ENCODE measurements at places on chromosomes 3 and 15.
A peak's percentile ranks its signal among the peaks of the same experiment; 100 is the strongest.

DNA sequence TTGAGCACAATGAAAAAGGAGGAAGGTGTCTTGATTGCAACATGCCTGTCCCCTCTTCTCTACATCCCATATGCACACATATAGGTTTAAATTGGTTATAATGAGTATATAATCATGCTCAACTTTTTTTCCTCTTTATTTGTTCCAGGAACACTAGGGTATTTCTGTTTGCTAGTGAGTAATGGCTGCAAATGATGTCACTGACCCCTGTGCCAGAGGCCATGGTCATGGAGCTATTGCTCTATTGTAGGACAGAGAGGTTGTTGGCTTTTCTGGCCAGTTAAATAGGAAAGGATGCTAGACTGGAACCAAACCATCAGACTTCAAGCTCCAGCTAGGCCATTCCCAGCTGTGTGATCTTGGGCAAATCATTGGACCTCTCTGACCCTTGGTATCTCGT lies 9.6 kb downstream of the ARHGEF3 start:
- no peak for DNase-seq

GRCh38 chr15:74799255-74799855 lies 13.3 kb upstream of the LMAN1L start:
- no peak for DNase-seq

DNA sequence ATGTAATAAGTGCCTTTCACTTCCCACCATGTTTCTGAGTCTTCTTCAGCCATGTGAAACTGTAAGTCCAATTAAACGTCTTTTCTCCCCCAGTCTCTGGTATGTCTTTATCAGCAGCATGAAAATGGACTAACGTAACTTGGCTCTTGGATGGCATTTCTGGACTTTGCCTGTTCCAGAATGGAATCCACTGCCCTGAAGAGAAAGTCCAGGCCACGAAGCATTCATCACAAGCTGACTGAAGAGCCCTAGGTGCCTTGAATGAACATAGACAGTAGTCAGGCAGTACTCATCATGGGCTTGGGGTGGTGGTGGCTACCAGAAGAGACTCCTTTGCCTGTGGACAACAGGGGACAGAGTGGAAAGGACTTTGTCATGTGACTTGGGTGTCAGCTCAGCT lies 1505.0 kb downstream of the SI start:
- DNase-seq = no peak

DNA sequence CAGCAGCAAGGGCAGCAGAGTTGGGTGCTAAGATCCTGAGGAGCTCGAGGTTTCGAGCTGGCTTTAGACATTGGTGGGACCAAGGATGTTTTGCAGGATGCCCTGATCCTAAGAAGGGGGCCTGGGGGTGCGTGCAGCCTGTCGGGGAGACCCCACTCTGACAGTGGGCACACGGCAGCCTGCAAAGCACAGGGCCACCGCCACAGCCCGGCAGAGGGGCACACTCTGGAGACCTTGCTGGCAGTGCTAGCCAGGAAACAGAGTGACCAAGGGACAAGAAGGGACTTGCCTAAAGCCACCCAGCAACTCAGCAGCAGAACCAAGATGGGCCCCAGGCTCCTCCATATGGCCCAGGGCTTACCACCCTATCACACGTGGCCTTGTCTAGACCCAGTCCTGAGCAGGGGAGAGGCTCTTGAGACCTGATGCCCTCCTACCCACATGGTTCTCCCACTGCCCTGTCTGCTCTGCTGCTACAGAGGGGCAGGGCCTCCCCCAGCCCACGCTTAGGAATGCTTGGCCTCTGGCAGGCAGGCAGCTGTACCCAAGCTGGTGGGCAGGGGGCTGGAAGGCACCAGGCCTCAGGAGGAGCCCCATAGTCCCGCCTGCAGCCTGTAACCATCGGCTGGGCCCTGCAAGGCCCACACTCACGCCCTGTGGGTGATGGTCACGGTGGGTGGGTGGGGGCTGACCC lies 18.8 kb downstream of the SEC61A1 start:
- no peak for DNase-seq

GRCh38 chr3:86990012-86990733 lies 776 bp downstream of the VGLL3 start:
- peak; percentile 23 for DNase-seq

- no peak for DNase-seq
These were observed 135.3 kb downstream of the PLCH1 start for GRCh38 chr3:155609586-155609985.

DNA sequence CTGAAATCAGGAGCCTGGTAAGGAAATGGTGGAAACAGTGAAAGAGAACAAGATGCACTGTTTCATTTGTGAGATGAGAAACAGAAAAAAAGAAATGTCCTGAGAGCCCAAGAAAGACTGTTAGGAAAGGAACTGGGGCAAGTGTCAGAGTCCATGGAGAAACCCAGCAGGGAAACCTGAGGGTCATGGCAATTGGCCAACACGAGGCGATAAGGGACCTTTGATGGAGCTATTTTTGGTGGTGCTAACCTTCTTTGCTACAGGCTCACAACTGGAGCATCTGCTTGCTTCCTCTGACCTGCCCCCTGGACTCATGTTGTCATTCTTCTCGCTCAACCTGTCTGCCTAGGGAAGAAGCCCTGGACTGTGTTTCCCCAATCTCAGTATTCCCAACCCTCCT lies 4.2 kb upstream of the TMEM41A start:
- DNase-seq = no peak

GRCh38 chr15:79007066-79007465 lies 62.2 kb upstream of the CTSH start:
- DNase-seq = peak; percentile 82

DNA sequence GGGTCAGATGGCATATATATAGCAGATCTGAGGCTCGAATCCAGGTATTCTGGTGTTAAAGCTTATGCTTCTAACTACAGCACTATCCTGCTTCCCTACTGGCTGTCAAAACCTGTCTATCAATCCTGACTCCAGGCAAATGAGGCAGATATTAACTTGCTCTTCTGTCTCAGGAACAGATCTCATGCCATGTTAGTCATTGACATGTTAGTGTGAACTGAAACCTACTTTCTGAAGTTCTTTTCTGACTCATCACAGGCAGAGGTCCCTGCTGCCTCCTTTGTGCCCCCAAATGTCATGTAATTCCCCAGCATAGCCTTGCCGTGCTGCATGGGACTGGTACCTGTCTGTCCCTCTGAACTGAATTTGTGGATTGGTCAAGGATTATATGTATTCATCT lies 125.0 kb upstream of the SMAD3 start:
- DNase-seq = no peak

DNA sequence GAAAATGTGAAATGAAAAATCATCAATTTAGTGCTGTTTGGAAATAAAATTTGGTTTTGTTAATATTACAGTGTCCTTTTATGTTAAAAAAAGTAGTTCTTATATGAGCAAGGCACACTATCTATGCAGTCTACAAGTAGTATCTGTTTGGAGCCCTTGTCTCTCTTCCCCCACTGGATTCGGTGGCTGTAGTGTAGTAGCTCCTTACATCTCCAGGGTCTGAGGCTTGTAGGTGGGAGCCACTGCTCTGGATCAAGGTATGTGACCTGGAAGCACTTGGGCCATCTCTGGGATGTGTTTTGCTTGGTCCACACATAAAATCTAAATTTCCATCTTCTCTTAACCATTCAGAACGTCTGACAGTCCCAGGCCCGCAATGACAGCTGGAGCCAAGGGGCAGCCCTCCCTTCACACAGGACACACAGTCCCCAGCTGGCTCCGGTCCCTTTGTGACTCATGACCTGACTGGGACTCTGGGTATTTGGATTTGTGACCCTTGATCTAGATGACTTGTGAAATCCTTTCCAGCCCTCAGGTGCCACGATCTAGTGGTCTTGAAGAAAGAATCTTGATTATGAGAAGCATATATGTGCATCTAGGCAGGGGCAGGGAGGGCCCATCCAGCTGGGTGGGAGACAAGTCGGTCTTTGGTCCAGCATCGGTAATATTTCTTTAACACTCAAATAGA lies 80.0 kb downstream of the USP13 start:
- DNase-seq = no peak

DNA sequence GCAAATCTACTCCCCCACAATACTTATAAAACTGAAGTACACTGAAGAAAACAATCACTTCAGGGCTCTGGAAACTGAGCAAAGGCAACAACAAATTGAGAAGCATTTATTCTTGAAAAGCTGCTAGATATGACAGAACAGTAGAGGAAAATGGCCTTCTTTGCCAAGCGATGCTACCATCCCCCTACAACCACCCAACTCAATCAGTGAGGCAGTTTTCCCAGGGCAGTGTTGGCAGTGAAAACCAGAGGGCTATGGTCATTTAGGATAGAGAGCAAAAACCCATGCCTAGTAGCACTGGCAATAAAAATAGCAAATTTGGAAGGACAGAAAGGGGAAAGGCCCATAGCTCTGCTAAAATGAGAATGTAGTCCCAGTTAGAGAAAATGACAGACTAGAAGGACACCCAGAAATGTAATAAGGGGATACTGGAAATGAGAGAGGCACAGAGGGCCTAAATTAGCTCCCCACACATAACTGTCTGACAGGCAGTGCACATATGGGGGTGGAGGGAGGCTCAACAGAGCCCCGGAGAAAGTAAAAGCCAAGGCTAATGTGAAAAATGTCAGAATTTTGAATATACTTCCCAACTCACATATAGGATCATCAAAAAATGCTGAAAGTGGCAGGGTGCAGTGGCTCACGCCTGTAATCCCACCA lies 143.5 kb downstream of the GSK3B start:
- DNase-seq = no peak

- no peak for DNase-seq
These were observed 563.7 kb upstream of the MDFIC2 start for GRCh38 chr3:70876154-70876553.

DNA sequence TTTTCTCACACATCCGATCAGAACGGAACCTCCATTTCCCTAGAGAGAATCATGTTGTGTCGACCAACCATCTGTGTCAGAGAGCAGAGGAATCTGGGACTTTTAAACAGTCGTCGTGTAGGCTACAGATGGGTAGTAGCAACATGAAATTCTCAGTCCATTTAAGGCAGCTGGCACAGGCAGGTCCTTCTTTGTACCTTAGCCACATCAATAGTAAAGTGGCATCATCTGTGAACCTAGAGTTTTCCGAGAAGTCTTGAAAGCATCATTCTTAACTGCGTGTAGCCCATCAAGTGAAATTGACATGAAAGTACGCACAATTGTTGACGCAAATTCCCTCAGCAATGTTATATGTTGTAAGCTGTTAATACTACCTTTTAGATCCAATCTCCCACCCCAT lies 114.5 kb upstream of the GRM7 start:
- DNase-seq = no peak

DNA sequence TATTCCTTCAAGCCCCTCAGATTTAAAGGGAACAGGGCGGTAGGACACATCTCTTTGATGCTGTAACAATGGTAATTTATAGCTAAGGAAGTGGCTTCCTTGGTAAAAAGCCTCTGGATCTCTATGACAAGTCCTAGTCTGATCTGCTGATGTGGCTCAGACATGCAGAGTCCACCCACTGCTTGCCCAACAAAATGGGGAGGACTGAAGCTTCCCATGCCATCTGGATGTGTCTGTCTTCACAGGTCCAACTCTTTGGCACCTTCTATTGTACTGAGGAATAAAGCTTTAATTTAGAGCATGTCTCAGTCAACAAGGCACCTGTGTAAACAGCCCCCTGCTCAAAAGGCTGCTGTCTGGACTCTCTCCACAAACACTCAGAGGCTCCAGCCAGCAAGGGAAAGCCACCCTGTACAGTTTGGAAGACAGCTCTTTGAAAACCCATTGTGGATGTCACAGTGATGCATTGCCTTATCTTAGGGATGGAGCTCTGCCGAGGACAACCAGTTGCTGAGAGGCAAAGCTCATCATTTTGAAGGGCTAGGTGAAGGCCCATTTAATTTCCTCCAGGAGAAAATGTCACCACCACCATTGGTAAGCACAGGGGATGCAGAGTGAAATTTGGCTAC lies 348.6 kb upstream of the GRM7 start:
- DNase-seq = no peak

DNA sequence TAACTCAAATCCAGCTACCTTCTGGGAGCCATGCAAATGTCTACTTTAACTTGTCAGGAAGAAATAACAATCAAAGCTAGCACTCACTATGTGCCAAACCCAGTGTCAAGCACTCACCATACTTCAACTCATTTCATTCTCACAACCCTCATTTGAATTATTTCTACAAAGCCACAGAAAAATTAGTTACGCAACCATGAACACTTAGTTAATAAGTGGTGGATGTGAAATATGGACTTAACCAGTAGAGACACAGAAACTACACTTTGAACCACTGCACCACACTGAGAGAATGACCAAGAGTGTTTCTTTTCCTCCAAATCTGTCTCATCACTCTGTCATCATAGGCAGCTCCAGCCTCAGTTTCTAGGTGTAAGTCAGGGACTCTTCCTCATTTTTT lies 91.0 kb upstream of the MBNL1 start:
- no peak for DNase-seq

DNA sequence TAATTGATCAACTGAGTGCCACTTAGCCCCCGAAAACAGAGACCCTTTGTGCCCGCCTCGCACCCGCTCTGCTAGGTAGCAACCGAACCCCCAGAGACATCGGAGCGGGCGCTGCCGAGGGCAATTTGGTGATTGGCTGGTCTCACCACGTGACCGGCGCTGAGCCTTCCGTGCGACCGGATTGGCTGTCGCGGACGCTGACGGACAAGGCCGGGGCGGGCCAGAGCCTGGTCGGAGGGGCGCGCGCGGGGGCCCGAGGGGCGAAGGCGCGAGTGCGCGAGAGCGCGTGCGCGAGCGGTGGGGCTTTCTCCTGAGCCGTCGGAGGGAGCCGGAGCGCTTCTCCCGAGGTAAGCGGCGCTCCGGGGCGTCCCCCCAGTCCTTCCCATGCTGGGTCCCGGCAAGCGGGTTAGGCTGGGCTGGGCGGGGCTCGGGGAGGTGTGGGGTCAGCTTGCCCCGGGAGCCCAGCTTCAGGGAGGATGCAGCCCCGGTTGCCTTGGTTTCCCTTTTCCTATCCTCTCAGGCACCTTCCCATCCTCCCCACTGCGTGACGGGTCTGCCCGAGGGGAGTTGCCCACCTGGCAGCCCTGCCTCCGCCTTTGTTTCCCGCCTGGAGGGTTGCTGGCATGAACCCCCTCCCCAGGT lies at the start of gene TMEM108:
TMEM108 (plus strand) TSS at position 303 of the 642 bp plus-strand sequence.
- DNase-seq = peak; percentile 94

DNA sequence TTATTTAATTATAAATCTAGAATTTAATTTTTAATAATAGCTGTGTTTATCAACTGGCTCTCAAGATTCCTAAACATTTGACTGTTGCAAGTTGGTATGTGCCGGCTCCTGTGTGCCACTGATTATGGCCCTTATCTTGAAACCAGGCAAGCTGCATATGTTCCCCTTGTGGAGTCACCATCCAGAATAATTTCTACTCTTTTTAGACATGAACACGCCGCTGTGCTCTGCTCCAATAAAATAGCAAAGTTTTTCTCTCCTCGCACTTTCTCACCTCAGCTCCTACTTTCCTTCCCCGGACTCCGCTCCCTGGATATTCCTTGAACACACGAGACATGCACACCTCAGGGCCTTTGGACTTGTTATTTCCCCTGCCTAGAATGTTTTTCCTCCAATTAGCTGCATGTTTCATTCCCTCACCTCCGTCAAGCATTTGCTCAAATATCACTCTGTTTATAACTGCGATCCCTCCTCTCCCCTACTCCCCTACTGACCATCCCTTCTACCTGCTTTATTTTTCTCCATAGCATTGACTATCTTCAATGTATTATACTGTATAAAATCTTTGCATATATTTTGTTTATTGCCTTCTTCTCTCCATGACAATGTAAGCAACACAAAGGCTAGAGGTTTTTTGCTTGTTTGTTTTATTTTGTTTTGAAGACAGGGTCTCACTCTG lies 26.1 kb upstream of the ERICH6 start:
- no peak for DNase-seq

GRCh38 chr3:12187448-12188327 lies 29.0 kb upstream of the TIMP4 start:
- DNase-seq = no peak

Measured in endothelial cell (in vitro differentiated cells).